Esophagus squamous epithelium (tissue), 5 donors: ENCODE measurements at places on chromosomes 6 and 20.

DNA sequence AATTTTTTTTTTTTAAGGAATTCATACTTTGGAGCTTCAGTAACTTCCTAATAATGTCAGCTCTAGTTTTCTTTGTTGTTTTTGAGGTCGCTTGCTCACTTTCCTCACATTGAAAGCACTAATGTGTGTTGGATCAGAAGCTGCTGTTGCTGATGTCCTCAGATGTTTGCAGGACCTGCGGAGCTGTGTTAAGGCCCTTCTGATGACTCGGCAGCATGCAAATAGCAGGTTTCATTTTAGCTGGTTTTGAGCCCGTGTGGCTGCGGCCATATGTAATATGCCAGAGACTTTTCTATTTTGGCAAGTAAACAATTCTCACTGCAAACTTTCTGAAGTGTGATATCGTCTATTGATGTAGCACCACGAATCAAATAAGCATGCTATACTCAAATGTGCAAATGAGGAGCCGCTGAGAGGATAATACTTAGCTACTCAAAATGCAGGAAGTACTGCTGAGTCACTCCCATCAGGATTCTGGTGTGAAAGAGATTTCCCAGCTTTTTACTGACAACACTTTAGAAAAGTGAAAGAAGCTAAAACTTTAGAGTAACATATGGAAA lies 187.8 kb downstream of the SASH1 start:
- DNase-seq: no peak

GRCh38 chr20:59075934-59076508 lies 33.4 kb upstream of the PRELID3B start:
- no peak for DNase-seq

DNA sequence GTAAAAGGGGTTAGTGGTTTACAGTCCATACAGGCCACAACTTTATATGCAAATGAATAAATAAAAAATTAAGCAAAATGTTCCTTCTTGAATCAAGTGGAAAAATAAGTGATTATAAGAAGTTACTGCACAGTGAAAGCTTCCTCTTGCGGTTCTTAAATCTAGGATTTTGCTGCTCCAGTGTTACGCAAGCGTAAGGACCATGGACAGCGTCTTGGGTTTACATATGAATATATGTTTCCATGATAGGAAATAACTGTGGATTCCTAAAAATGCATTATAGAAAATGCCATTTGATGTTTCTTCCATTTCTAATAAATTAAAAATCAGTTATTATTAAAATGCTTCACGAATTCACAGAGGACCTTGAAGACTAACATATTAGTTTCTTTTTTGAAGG lies 176.6 kb upstream of the POU3F2 start:
- DNase-seq: no peak

DNA sequence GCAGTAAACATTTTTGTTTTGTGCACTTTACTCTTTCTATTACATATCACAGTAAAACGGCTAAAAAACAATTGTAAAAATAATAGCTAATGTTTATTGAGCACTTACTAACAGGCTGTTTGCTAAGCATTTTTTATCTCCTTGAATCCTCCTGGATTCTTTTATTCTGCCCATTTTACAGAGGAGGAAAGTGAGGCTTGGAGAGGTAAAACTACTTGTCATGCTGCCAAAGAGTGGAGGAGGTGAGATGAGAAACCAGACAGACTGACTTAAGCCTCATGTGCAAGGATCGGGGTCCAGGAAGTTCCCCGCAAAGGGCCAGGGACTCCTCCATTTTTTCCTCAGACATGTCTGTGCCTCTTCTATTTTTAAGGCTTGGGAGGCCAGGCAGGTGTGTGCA lies 63.6 kb downstream of the DLGAP4 start:
- no peak for DNase-seq

DNA sequence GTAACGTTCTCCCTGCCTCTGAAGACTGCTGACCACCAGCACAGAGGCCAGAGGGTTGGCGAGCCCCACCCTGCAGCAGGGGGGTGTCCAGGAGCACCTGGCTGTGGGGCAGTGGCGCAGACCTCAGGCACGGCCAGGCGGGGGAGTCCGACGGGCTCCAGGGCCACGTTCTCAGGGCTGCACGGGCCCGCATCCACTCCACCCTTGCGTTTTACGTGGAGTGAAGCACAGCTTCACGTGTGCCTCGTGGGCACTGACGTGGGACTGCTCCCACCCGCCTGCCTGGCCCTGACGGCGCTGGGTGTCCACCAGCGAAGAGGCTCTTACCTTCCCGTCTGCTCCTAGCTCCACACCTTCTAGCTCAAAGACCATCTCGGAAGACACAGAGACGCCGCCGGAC lies 6.9 kb downstream of the RPS21 start:
- no peak for DNase-seq

DNA sequence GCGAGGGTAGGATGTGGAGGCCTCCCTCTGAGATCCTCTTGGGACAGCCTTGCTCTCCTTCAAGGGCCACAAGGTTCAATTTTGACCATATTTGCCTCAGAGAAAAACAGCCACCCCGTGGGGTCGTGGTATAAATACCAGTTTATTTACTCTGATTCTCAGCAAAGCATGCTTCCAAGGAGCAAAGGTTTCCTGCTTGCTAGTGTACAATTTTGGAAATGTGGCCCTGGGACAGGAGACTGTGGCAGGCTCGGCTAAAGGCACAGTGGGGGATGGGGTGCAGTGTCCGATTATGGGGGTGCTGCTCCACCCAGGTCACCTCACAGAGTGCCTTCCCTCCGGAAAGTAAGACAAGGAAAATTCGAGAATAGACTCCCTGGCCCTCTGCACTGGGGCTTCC lies 31.1 kb downstream of the RBM38 start:
- DNase-seq: no peak

DNA sequence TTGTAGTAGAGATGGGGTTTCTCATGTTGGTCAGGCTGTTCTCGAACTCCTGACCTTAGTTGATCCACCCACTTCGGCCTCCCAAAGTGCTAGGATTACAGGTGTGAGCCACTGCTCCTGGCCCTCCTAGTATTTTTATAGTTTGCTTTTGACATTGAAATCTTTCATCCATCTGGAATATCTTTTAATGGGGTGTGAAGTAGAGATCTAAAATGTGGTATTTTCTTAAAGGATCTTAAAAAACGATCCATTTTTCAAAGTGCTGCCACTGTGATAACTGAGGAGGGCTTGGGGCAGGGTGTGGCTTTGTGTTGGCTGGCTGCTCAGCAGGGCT lies 23.1 kb downstream of the CDS2 start:
- no peak for DNase-seq

DNA sequence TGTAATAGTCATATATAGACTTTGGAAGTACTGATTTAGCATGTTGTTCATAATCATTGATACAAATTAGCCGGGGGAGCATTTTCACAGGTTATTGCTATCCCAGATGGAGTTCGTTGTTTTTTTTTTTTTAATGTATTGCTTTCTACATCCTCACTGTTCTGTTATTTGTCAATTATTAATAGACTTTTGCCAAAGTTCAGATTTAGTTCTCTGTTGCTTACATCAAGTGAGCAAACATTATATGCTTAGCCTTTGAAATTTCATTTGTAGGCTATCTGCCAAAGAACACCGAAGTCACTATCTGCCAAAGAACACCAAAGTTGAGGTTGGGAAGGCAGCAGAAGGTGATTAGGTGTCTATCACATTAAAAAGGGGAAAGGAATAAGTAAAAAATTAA lies at the start of gene HAO1:
TSS of gene HAO1 (minus strand) at position 118 of the 400 bp plus-strand sequence. CDS start at position 82, 36 bp downstream.
- DNase-seq: no peak

- no peak for DNase-seq
Measured at GRCh38 chr6:100775667-100776066, 105.5 kb downstream of the ASCC3 start.

- no peak for DNase-seq
Measured at GRCh38 chr6:81309811-81310210, 442.7 kb downstream of the TENT5A start.

- DNase-seq: no peak
Measured at GRCh38 chr20:44319839-44320422, 8.9 kb upstream of the FITM2 start.

DNA sequence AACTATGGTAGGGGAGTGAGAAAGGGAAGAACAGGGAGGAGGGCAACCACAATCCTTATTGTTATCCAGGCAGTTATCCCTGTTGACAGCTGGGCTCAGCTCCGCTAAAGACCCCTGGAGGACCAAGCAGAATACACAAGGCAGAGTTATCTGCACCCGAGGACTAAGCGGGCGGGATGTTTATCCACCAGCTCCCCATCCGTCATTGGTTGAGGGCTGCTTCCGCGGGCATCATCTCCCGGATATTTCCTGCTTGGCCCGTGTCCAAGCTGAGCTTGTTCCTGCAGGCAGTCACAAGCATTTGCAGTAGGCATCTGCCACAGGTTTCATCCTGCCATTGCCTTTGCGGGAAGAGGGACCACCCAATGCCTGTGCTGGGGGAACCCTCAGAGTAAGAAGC lies 102.1 kb downstream of the DLGAP4 start:
- DNase-seq: no peak

GRCh38 chr6:4008324-4009047 lies 70.5 kb downstream of the FAM217A start:
- DNase-seq: no peak

GRCh38 chr20:9287826-9288225 lies 218.9 kb downstream of the PLCB4 start:
- DNase-seq: no peak

GRCh38 chr6:74182992-74183391 lies 487.0 kb downstream of the CD109 start:
- no peak for DNase-seq

DNA sequence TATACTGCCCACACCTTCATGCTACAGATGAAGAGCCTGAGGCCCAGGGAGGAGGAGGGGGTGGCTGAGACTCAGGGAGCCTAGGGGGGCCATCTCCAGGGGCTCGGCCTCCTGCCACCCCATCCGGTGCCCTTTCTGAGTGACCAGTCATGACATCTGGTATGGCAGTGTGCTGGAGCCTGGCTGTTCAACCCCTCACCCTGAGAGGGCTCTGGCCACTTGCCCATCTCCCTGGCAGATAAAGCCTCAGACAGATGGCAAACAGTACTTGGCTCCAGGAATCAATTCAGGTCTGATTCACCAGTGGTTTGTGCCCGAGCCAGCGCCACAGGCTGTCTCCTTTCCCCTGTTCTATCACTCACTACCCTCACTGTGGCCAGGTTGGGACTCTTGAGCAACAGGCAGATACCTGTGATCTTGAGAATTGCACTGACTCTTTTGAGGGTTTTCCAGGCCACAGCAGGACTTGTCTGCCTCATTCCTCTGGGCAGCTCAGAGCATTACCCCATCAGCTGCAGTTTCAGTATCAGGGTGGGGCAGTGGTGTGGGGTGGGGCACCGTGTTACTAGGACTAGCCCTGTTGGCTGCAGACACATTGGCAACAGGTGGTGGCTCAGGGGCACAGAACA lies 22.8 kb downstream of the SRSF3 start:
- DNase-seq: no peak

GRCh38 chr20:10369723-10370090 lies 64.3 kb downstream of the MKKS start:
- no peak for DNase-seq

DNA sequence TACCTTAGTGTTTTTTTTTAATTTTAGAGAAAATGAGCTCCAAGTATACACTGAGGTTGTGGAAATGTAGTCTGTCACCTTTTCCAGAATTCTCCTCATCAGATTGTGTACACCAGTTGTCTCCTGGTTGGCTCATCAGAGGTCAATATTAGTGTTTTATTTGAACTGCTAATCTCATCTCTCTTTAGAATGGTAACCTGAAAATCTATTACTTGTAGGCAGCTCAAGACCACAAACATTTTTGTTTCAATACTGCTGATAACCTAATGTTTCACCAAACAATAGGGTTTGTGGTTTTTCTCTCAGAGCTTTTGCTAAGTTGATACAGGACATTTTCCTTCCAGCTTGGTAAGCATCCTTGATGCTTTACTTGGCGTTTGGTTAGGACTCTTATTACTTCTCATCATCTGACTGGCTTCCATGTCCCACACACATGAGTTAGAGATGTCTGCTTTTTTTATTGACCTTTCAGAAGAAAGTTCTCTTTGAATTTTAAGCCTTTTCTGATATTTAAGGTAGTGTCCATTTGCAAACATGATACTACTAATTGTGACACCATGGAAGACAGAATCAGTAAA lies 15.1 kb downstream of the ADGRG6 start:
- no peak for DNase-seq

GRCh38 chr20:2114990-2115681 lies 13.5 kb downstream of the STK35 start:
- no peak for DNase-seq

- no peak for DNase-seq
Measured at GRCh38 chr6:109165392-109165974, 70.2 kb downstream of the CEP57L1 start.

DNA sequence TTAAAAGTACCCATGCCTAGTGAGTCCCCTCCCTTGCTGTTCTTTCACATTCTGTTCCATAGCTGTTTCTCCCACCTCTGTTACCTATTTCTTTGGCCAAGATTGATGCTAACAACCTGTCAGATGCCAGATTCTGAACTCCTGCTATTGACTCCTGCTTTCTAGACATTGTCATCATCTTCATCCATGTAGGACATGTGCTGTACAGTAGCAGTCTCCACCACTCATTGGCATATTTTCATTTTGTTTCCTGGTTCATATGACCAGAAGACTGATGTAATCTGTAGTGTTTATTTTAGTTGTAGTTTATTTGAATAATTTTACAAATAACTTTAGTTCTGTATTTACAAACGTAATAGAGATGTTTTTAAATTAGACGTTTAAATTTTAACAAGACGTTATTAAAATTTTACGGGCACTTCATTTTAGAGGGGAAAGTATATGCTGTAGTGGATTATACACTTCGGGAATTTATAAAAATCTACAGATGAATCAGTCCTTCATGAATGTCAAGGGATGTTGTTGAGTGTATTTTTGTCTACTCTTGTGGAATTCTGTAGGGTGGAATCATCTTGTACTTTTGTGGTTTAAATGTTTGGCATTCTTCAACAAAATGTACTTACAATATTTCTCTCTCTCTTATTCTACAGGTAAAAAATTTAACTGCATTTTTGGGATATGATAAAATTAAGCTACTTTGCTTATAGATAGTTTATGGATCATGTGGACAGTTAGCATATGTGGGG lies 34.1 kb downstream of the TRMT11 start:
- DNase-seq: no peak

GRCh38 chr6:129507059-129507807 lies 202.7 kb downstream of the ARHGAP18 start:
- no peak for DNase-seq

- no peak for DNase-seq
Measured at GRCh38 chr20:16098890-16099639, 474.2 kb downstream of the KIF16B start.

DNA sequence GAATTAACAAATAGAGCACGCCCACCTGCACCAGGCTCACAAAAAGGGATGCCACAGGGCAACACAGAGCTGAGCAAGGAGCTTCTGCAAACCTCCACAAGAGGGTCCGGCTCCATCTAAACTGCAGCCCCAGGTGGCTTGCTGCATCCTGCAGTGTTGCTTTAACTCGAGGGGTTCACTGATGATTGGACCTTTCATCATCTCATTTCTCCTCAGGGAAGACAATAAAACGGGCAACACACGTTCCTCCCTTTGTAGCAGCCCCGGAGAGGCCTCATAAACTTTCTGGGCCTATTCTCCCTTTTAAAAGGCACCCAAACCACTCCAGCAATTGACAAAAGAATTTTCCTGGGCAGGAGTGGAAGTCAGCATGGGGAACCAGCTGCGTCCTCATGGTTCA lies 161.5 kb upstream of the CDH4 start:
- DNase-seq: no peak

- DNase-seq: no peak
Measured at GRCh38 chr6:104795363-104795762, 64.4 kb downstream of the HACE1 start.

- no peak for DNase-seq
Measured at GRCh38 chr20:10276878-10277580, 58.4 kb downstream of the SNAP25 start.

- no peak for DNase-seq
Measured at GRCh38 chr20:1941226-1941625, 46.0 kb downstream of the SIRPA start.

- DNase-seq: no peak
Measured at GRCh38 chr6:24149836-24150235, 23.8 kb downstream of the NRSN1 start.
